ENCODE measurements at places on chromosomes 5 and 9. TPM values are rescaled to one million over a fixed set of nuclear protein-coding genes. Genes with fewer than 3 reads are reported as not detected.
A peak's percentile ranks its signal among the peaks of the same experiment; 100 is the strongest.

DNA sequence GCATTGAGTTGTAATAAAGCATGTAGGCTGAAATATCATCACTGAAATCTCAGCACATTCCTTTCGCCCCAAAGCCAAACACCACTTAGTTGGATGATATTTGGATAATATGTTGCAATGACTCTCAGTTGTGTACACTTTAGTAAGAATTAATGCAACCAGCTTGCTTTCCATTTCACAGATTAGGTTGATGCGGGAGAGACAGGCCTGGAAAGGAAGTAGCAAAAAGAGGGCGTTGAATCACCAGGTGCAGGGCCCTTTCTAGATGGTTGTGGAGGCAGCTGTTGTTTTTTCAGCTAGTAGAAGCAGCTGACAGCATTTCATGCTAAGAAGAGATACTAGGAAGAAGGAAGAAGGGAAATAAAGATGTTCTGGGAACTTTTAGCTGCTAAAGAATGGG, 30.9 kb downstream of the DMRT3 start:
- no peak for DNase-seq

- no peak for DNase-seq
Observed at GRCh38 chr5:80071510-80072021, 36.4 kb downstream of the THBS4 start.

DNA sequence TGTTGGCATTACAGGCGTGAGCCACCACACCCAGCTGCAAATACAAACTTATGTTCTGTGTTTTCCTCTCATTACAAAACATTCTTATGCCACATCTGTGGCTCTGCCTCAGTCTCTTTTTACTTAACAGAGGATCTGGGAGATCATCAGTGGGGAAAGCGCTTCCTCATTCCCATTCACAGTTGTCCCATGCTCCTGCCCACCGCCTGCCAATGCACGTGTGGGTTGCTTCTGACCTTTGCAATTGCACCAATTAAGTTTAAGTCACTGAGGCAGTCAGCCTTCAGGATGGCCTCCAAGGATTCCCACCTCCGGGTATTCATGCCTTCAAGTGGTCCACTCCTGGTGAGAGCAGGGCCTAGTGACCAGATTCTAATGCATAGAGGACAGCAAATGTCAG, 34.9 kb upstream of the EEIG1 start:
- no peak for DNase-seq

DNA sequence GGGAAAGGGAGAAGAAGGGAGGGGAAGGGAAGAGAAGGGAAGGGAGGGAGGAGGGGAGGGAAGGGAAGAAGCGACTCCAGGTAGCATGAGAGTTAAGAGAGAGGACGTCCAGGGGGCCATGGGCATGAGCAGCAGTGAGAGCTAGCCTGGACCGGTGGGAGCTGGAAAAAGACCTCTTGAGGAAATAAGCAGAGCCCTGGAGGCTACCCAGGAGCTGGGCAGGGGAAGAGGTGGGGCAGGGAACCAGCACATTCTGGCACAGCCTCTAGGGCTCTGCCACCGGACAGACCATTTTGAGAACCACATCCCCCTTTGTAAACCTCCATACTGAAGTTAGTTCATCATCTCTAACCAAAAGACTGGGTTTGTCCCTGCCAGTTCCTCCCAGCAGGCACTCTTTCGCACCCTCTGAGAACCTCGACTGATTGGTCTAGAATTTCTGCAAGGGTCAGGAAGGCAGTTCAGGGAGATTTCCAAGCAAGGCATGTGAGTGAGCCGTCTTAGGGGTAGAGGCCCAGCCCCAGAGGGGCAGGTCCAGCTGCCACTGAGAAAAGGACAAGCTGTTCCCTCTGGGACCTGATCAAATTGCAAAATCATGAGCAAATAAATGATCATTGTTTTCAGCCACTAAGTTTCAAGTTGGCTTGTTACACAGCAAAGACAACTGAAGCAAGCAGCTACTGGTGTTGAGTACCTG, 11.6 kb downstream of the NAIF1 start:
- no peak for DNase-seq

DNA sequence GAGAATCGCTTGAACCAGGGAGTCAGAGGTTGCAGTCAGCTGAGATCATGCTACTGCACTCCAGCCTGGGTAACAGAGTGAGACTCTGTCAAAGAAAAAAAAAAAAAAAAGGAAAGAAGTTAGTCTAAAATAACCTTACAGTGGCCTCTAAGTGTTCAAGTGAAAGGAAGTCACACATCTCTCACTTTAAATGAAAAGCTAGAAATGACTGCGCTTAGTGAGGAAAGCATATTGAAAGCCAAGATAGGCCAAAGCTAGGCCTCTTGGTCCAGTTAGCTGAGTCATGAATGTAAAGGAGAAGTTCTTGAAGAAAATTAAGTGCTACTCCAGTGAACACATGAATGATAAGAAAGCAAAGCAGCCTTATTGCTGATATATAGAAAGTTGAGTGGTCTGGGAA, 38.1 kb downstream of the ITGA1 start:
- DNase-seq: no peak

DNA sequence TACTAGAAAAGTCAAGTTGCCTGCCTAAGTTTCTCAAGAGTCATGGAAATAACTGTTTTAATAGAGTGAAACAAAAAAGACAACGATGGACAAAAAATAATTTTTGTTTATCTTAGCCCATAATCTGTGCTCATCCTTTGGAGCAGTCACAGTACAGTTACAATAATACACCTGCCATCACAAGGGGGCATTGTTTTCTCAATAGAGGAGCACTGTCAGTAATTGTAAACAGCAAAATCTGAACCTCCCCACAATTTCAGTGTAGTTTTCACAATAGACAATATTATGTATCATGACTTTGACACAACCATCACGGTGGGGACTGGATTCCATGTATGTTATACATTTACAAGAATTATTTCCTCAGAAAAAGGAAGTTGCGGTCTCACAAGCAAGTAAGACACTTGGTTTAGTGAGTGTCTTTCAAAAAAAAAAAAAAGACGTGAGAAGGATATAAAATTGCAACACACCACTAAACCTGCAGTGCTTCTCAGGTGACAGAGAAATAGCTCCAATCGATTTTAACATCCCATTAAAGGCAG, 586.3 kb downstream of the PTPRD start:
- DNase-seq: no peak

GRCh38 chr9:109113254-109113653, 6.5 kb downstream of the TMEM245 start:
- DNase-seq: no peak

DNA sequence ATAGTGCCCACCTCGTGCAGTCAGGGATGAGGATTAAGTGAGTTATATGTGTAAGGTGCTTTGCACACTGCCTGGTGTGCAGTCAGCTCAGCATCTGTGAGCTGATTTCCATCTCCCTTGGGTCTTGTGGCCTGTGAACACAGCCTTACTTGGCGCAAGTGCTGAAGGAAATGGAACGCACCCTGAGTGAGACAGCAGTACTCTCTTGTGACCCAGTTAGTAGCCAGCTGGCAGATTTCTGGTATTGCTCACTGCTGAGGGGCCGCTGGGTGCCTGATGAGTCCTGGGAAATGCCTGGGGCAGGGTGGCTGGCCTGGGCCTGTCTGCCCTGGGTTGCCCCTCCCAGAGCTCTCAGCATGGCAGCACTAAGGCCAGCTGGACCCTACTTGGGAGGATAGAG, 90.9 kb upstream of the BOD1 start:
- no peak for DNase-seq

GRCh38 chr5:16690243-16690852, 73.6 kb upstream of the RETREG1 start:
- no peak for DNase-seq

DNA sequence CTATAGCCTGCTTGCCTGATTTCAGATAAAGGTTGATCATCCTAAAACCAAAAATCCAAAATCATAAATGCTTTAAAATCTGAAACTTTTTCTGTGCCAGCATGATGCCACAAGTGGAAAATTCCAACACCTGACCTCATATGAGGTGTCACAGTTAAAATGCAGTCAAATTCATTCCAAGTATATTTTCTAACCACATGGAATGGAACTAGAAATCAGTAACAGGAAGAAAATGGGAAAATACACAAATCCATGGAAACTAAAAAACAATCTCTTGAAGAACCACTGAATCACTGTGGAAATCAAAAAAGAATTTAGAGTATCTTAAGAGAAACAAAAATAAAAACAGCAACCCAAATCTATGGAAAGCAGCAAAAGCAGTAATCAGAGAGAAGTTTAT, 297.5 kb upstream of the COX7C start:
- no peak for DNase-seq

DNA sequence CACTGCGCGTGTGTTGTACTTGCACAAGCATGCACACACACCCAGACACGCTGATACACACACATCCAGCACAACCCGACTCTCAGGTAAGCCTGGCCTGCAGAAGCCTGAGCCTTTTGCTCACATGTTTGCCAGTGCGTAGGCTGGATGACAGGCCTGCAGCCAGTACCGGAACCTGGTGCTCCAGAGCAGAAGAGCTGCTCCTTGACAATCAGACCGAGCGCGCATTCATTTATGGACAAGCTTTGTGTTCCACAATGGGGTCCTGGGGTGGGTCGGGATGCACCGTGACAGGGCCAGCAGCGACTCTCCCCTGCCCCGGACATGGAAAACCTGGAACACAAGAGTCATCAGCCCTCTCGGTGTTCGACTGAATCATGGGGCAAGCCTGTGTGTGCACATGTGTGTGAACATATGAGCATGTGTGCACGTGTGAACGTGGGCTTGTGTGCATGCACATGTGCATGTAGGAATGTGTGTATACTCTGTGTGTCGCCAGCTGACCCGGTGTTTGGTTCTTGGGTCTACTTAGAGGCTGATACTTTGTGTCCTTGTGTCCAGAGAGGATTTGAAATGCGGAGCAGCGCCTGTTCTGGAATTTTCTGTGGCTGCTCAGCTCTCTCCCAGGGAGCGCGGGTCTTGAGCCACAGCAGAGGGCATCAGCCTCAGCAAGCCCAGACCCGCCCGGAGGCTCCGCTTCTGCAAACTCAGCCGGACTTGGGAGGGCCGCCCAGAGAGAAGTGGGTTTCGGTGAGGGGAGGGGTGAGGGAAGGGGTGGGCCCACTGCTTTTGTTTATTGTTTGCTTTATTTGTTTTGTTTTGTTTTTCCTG, 32.2 kb downstream of the IRX4 start:
- no peak for DNase-seq

- no peak for DNase-seq
Observed at GRCh38 chr5:134175921-134176510, 734 bp downstream of the SKP1 start.

GRCh38 chr9:12091865-12092527, 601.2 kb upstream of the TYRP1 start:
- no peak for DNase-seq

DNA sequence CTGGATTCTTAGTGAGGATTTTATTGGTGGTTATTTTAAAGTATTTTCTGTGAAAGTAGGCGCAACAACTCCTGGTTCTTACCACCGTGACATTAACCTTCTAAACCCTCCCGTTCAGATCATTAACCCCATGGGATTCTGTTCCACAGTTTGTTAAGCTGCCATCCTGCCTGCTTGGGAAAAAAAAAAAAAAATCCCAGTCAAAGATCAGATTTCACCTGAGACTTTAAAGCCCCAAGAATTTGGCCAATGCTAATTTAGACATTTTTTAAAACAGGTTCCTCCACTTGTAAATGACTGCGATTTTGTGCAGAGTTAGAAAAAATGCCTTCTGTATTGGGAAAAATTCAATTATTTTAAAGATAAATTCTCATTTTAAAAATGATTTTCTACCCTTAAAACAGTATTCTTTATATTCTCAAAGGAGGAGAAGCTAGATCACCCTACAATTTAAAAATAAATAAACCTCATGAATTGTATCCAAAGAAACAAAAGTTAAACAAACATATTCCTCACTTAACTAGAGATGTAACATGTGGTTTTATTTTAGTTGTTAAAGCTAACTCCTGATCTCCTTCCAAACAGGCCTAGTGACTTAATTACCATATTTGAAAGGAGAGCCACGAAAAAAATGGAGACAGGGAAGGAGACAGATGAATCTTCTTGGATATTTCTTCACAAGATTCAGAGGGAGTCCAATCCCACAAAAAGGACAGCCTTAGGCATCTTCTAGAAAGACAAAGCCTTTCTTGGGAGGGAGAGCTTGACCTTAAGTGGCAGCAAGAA, 93.1 kb upstream of the IFNK start:
- no peak for DNase-seq

GRCh38 chr9:76342858-76343257, 51.4 kb downstream of the RFK start:
- DNase-seq: no peak

- DNase-seq: peak; percentile 36
Observed at GRCh38 chr9:129836311-129837007, 1.2 kb downstream of the USP20 start.

DNA sequence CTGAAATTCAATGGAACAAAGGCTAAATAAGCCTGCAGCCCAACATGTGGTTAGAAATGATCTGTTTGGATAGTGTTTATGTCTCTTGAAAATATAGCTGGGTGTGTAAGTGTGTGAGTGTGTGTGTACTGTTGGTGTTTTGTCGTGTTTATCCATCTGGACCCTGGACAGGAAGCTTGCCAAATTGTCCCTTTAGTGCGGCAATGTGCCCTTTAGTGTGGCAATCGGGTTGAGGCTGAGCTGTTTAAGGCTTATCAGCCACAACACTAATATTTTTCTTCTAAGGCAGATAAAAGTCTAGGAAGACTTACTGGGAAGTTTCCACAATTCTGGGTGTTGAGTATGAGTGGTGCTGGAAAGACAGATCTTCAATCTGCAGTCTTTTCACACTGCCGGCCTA, 180.2 kb downstream of the YTHDC2 start:
- DNase-seq: no peak

- DNase-seq: no peak
Observed at GRCh38 chr9:129185991-129186390, 7.9 kb upstream of the IER5L start.

DNA sequence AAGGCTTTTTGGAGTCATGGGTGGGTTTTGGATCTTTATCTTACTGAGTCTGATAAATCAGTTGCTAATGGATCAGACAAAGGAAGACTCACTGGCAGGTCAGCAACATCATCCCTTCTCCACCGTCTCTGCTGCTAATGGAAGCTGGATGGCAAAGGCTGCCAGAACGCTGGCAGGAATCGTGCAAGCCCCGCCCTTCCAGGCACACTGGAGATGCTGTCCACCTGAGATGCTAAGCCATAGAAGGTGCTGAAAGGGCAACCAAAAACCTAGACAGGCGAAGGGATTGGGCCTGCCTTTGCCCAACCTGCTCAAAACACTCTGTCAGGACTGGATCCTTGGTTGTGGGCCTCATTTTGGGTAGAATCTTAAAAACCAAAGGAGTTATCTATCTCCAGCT, 139.5 kb upstream of the FSTL4 start:
- no peak for DNase-seq

GRCh38 chr5:133230823-133231578, 179.2 kb downstream of the HSPA4 start:
- no peak for DNase-seq

MCCC2 gene
- 55.0 TPM for total RNA-seq

ADAMTSL1 gene
- total RNA-seq: not detected

C5orf46 gene
- not detected for total RNA-seq

FGF10 gene
- not detected for total RNA-seq

LURAP1L gene
- total RNA-seq: not detected

SLCO6A1 gene
- total RNA-seq: not detected

SNX2 gene
- 48.6 TPM for total RNA-seq

CDH9 gene
- not detected for total RNA-seq

GARIN3 gene
- 0.47 TPM for total RNA-seq

HARS2 gene
- total RNA-seq: 29.8 TPM

TEX48 gene
- not detected for total RNA-seq
